ENCODE measurements at places on chromosomes 1 and 21. TPM values are rescaled to one million over a fixed set of nuclear protein-coding genes. Genes with fewer than 3 reads are reported as not detected.

GJB3 gene
- not detected for total RNA-seq

DNA sequence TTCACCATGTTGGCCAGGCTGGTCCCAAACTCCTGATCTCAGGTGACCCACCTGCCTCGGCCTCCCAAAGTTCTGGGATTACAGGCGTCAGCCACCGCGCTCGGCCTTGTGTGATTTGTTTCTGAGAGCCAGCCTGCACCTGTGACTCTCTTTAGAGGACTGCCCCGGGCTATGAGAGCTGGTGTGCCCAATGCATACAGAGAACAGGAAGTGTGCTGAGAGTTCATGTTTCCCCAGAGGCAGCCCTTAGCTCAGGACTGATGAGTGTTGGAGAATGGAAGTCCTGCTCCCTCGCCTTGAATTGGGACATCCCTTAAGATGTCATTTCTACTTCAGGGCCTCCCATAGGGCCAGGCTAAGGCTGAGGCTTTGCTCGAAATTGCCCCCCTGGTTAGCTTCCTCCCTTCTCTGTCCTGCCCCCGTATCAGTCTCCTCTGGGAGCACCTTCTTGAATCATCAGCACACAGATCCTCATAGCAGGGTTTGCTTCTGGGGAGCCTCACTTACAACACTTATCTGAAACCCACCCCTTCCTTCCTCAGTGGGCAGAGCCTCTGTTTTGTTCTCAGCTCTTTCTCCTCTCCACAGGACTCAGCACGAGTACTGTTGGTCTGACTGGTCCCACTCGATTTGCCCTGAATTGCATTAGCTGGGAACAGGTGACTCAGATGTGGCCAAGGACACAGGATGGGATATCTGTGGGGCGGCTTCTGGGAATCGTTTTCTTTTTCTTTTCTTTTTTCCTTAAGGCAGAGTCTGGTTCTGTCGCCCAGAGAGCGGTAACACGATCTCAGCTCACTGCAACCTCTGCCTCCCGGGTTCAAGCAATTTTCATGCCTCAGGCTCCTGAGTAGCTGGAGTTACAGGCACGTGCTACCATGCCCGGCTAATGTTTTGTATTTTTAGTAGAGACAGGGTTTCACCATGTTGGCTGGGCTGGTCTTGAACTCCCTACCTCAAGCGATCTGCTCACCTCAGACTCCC, 80.1 kb downstream of the UBIAD1 start:
- peak; percentile 37 for DNase-seq

- DNase-seq = no peak
These were observed 540 bp downstream of the BCAN start for GRCh38 chr1:156642265-156643048.

TFAP2E gene
- total RNA-seq = 3.3 TPM

Data from natural killer cell treated with Interleukin-12 subunit alpha and Interleukin-12 subunit beta and Interleukin-15 and Interleukin-18, amount 100 ng/mL, for 72 hours (primary cell).